ENCODE measurements at places on chromosomes 4 and X.

DNA sequence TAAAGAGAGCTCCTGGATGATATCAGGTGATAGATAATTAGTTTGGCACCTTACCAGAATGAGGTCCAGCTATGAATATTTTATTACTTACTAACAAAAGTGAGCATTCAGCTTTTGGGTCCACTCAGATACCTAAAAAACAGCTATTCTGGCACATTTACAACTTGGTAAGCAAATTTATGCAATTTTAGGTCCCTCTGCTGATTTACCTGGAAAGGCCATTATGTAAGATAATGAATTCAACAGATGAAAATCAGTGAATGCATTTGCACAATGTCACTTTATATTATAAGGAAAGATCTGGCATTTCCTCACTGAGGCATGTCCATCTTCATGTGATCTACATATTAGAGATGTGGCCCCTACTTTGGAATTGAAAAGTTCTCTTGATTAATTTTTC lies 517.0 kb downstream of the SPRY1 start:
- DNase-seq = no peak

DNA sequence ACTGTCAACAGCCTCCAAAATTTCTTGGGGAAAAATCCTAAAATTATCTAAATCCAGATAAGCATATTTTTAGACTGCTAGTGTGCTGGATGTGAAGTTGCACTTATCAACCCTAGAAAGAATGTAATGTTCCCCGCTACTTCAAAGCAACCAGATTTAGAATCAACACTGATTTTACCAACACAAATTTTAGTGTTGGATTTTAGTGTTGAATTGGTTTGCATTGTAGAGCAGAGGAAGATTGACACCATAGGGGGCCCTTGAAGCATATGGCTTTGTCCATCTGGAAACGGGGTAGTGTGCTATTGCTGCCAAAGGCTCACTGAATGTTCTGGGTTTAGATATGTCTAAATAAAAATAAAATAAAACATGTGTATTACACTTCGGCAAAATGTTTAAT lies 126.3 kb upstream of the EMCN start:
- no peak for DNase-seq

GRCh38 chrX:19373351-19373891 lies 29.7 kb downstream of the PDHA1 start:
- DNase-seq = no peak

DNA sequence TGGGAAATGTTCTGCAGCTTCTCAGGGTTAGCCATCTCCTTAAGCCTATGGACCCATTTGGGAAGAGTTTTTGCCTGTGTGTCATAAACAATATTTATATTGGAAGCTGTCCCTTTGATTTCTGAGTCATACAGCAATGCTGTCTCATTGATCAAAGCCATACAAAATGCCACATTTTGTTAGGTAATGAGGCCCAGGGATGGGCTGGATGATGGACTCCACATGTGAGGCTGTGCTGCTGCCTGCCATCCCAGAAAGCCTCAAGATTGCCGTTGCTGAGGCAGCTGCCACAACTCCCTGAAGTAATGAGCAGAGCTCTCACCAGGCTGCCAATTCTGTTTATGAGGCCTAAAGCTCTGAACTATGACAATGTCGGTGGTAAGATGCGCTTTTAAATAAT lies 12.2 kb upstream of the GJB1 start:
- DNase-seq = no peak

- DNase-seq = no peak
Observed at GRCh38 chr4:10303291-10303690, 153.9 kb downstream of the ZNF518B start.

- DNase-seq = no peak
Observed at GRCh38 chr4:30256116-30256832, 463.9 kb upstream of the PCDH7 start.

GRCh38 chr4:165542476-165542875 lies 163.7 kb downstream of the CPE start:
- DNase-seq = no peak

DNA sequence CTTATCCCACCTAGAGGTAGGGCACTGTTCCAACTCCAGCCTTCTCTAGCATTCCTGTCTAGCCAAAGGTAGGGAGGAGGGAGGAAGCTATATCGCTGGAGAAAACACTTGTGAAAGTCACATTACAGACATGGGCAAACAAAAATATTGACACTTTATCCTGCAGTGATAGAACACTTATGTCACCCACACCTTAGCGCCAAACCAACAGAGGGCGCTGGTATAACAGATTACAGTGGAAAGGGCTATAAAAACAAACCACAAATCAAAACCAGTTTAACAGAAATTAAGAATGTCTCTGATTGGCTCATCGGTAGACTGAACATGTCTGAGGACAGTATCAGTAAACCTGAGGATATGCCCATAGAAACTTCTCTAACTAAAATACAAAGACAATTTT lies 451.3 kb downstream of the TLL1 start:
- peak; percentile 5 for DNase-seq

DNA sequence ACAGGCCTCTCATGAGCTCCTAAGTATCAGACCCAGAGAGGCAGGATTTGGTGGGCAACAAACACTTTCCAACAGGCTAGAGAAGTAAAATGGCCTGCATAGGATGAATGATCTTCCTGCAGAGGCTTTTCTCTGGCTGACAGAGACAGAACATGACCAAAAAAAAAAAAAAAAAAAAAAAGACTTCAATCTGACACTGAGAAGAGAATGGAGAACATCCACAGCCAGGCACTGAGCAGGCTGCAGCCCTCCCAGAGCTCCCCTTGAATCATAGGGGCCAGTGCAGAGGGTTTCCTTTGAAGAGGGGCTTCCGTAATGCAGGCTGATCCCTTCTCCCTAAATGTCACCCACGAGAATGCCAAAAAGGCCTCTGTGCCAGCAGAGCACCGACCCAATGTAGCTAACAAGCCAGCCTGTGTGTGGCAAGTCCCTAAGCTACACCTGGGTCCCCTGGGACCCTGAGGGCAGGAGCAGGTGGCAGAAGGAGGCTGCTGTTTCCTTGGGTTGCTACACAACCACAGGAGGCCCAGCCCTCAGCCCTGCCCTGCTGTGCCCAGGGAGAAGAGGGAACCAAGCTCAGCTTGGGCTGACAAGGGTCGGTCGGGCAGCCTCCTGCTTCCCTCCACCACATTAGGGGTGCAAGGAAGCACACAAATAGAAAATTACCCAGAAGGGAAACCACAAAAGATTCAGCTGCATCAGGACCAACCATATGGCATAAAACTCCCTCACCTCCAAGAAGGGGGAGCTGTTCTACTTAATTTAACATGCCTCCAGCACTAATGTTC lies 55.6 kb downstream of the MAP7D2 start:
- DNase-seq = no peak

- peak; percentile 2 for DNase-seq
Observed at GRCh38 chrX:75273483-75273882, 402 bp upstream of the UPRT start.

DNA sequence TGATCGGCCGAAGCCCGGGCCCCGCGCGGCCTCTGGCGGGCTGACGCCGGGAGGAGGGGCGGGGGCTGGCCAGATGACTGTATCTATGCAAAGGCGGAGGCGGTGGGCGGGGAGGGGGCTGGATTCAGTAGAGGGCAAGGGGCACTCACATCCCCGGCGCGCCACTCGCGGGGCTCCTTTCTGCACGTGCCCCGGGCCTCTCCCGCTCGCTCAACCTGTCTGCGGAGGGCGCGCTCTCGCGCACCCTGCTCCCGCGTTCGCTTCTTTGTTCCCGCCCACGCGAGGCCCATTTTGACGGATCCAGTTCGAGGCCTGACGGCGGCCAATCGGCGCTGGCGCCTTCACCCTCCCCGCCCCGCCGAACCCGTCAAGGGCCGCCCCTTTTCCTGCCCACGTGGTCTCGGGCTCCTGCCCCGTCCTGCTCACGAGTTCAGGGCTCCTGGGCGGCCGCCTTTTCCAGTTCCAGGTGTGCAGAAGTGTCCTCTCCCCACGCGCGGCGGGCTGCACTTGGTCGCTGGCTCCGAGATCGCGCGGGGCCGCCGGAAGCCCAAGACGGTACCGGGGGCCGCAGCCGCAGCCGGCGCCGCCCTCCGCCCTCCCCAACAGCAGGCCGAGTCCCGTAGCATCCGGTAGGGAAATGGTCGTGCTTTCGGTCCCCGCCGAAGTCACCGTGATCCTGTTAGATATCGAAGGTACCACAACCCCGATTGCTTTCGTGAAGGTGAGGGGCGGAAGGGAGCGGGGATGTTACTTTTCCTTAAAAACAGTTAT lies at the start of the genes ENOPH1 and HNRNPDL:
Gene ENOPH1, plus strand, starts transcription at position 398 of the 771 bp plus-strand sequence. Its CDS starts 240 bp downstream, at position 638.
Gene HNRNPDL, minus strand, starts transcription at position 270 of the 771 bp plus-strand sequence. CDS start 772 bp downstream, outside the sequence.
- peak; percentile 98 for DNase-seq

GRCh38 chr4:151604238-151604637 lies 156.6 kb downstream of the GATB start:
- DNase-seq = no peak

GRCh38 chrX:41381685-41382084 lies 47.7 kb downstream of the DDX3X start:
- DNase-seq = peak; percentile 63

DNA sequence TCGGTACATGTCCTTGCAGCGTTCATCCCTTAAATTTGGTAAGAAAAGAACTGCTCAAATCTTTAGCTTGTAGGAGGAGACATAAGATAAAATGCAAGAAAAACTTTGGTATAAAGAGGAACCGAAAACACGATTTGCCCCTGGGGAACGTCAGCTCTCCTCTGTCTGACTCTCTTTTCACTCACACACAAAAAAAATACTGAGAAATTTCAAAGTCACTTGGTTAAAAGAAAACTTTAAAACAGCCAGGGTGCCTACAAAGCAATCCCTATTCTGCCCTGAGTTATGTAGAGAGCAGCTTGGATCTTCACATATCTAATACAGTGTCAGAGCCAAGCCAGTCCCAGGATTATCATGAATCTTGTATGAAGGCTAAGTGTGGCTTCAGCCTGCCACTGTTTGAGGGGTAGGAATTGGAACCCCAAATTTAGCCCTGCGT lies 248.5 kb upstream of the CXXC4 start:
- DNase-seq = no peak

DNA sequence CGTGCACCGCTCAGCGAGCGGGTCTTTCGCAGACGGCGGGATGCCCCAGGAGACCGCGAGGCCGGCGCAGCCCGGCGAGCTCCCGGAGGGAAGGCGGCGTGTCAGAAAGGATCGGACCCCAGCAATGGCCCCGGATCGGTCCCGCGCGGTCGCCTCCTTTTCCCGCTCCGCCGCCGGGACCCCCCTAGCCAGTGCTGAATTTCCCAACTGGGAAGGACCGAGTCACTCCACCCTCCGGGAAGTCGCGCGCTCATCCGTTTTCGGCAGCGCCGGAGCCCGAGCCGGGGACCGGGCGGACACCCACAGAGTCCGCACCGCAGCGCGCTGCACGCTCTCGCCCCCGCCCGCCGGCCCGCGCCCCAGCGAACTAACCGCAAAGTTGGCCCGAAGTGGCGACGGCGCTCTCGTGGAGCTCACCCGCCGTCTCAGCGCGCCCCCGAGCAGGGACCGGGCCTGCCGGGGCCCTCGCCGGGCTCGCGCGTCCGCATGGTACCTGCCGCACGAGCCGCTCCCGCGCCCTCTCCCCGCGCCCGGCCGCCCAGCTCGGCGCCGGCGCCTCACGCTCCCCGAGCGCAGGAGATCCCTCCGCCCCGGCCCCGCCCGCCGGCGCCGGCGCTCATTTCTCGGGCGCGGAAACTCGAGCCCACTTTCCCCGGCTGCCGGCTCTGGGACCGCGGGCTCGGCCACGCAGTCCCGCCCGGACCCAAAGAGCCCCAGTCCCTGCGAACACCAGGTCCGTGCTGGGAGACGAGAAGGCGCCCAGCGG lies at the start of gene FAT1:
Gene FAT1, minus strand, starts transcription at position 565 of the 766 bp plus-strand sequence. CDS start 14,029 bp downstream, outside the sequence.
- peak; percentile 83 for DNase-seq

DNA sequence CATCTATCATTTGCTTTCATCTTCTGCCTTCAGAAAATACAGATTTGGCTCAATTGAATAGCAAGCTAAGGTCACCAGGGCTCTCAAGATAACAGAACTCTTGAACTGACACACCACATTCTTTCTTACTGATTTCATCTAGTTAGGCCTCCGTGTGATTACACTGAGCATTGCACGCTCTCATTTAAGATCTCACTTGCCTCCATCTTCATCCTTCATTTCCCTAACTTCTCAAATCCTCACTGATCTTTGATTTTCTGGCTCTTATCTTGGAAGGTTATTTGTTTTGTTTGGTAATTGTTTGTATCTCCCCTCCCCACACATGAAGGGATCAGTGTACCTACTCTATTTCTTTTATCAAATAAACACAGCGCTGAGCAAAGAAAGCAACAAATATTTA lies 47.7 kb downstream of the MANBA start:
- no peak for DNase-seq

DNA sequence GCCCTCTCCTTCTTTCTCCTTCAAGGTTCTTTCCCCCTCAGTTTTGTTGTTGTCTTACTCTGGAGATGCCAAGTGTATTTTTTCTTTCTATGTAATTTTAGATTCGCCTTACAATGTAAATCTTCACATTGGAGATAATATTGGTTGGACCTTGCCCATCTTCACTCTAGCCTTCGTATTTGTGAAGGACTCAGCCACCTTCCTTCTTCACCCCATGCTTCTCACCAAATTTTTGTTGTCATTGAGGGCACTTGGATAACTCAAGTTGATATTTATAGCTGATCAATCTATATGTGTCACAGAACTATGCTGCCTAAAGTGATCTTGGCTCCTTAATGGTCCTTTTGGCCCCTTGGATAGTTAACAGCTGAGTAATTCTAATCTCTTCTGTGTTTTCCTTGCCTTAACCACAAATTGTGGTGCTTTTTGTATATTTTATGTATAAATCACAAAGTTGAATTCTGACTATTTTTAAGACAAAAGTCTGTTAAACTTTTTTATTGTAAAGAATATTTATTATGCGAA lies 6.5 kb downstream of the SPRY1 start:
- DNase-seq = no peak

- DNase-seq = no peak
Observed at GRCh38 chr4:11297627-11298026, 131.1 kb downstream of the HS3ST1 start.

DNA sequence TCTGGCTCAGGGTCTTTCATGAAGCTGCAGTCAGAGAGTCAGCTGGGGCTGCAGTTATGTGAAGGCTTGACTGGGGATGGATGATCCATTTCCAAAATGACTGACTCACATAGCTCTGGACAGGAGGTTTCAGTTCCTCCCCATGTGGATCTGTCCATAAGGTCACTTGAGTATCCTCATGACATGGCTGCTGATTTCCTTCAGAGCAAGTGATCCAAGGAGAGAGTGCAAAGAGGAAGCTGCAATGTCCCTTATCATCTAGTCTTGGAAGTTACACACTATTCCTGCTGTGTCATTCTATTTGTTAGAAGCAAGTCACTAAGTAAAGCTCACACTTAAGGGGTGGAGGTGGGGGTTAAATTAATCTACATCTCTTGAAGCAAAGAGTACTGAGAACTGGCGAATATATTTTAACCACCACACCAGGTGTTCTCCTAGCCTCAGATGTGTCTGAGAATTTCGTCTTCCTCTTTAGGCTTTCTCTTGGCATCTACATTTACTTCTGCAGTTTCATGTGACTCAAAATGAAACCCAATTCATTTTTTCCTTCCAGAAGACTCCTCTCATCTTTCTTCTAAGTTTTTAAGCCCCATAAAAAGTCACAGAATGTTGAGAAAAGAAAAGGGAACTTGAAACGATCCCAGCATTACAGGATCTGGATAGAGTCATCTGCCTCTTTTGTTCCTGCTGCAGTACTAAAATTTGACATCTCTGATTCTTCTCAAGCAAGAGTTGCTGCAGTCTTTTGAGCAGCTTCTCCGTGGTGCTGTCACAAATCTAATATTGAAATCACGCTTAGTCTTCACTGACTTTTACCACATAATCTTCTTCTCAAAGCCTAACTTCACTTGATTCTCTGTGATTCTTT lies 3.8 kb upstream of the GRPR start:
- DNase-seq = no peak

GRCh38 chr4:176376032-176376614 lies 56.4 kb downstream of the SPCS3 start:
- DNase-seq = no peak

- no peak for DNase-seq
Observed at GRCh38 chr4:175758050-175759024, 53.7 kb downstream of the GPM6A start.

Data from trophoblast cell (in vitro differentiated cells and primary cell).